ENCODE measurements at places on chromosomes 16 and 17. TPM values are rescaled to one million over a fixed set of nuclear protein-coding genes. Genes with fewer than 3 reads are reported as not detected.

DNA sequence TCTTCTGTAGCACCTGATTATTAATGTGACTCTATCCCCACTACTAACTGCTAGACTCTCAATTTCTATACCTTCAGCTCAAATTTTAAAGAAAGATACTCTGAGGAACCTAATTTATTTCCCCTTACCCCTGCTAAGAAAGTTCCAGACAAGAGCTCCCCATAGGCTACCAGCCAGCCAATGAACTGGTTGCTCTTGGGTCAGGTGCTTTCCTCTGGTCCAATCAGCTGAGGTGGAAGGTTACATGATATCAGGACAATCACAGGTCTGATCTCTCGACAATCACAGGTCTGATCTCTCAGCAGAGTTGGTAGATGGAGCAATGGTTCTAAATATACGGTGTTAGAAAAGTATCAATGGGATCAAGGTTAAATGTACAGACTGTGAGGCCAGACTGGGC, 86.8 kb downstream of the AXIN2 start:
- DNase-seq: no peak

- DNase-seq: no peak
These were observed 163.3 kb upstream of the PLCG2 start for GRCh38 chr16:81615833-81616232.

DNA sequence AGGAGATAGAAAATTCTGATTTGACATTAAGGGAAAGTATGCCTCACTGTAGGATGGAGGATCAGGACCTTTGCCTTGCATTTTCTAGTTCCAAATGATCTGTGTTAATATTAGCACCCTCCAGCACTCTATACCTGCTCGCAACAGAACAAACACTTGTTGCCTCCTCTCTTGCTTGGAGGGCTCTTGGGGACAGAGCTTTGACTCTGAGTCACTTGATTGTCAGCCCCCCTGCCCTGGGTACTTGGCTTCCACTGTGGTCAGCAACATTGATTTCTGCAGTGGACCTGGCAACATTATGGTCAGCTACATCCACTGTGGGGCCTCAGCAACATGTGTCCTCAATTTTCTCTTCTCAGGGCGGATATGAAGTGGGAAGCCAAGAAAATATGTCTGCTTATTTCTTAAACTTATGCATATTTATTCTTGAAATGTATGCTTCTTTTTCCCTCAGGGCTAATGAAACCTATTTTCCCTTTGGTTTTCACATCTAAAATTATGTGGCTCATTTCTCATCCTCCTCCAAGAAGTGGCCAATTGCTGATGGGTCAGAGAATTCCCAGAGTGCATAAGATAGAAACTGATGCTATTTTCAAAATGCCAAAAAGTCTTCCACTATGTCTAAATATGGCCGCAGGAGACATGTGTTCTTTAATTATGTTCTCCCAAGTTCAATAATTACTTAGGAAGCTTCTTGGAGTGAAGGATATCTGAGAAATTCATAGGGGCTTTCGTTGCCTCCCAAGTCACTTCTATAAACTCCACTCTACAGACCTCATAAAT, 94.6 kb upstream of the SMIM36 start:
- no peak for DNase-seq

The ANKRD40 gene
- total RNA-seq: 54.3 TPM

- no peak for DNase-seq
These were observed 16.5 kb upstream of the LIMD2 start for GRCh38 chr17:63716426-63716825.

The CCL2 gene
- total RNA-seq: 1.4 TPM

DNA sequence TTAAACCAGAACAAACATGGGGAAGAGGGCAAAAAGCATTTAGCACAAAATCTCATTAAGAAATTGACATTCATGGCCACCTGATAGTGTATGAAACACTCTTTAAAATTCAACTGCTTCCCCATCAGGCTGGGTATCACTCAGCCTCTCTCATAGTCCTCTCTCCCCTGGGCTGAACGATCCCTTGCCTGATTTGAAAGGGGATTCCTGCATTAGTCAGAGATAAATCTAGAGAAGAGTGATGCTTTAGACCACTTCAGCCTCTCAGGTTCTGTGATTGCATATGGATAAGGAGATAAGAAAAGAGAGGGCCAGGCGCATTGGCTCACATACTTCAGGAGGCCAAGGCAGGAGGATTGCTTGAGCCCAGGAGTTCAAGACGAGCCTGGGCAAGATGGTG, 280.0 kb downstream of the SOX9 start:
- DNase-seq: no peak

The ALDH3A1 gene
- total RNA-seq: 0.31 TPM

DNA sequence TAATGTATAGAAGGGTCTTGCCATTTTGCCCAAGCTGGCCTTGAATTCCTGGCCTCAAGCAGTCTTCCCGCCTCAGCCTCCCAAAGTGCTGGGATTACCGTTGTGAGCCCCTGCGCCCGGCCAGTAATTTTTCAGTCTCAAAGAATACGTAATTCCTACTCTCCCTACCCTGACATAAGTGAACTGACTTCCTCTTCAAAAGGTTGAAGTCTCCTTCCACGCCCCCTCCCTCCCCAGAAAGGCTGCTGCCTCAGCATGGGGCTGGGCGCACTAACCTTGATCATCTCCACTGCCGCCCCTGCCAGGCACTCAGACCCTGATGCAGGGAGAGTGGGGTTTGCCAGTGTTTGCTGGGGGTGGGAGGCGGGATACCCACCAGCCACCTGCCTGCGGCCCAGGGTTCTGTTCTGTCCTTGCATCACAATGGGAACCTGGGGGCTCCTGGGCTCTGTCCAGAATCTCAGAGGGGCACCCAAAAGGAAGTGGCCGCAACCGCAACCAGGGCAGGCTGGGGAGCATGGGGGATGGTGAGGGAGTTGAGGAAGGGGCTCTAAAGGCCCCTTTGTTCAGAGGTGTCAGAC, 27.5 kb downstream of the KIFC3 start:
- DNase-seq: no peak

The ARL17A gene
- total RNA-seq: 10.4 TPM

The CDH11 gene
- total RNA-seq: 5.4 TPM

The PPP1R27 gene
- 0.15 TPM for total RNA-seq
